ENCODE measurements at places on chromosomes 7 and 10.

DNA sequence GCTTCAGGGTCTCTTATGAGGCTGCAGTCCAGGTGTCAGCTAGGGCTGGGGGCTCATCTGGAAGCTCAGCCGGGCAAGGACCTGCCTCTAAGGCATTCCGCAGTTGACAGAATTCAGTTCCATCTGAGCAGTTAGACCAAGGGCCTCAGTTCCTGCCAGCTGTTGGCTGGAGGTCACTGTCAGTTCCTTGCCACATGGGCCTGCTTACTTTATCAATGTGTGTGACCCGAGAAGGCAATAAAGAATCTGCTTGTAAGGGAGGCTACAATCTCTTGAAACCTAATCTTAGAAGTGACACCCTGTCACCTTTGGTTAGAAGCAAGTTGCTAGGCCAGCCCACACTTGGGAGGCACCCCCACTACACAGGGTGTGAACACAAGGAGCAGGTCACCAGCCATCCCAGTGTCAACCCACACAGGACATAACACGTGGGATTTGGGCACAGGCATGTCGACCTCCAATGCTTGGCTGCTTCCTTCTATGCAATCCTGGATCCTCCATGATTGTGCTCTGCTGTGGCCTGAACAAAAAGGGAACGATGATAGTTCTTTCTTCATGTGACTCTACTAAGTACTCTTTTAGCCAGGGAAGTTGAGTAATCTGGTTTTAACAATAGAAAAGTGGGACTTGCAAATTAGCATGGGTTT, 41.8 kb downstream of the MTURN start:
- DNase-seq: no peak

DNA sequence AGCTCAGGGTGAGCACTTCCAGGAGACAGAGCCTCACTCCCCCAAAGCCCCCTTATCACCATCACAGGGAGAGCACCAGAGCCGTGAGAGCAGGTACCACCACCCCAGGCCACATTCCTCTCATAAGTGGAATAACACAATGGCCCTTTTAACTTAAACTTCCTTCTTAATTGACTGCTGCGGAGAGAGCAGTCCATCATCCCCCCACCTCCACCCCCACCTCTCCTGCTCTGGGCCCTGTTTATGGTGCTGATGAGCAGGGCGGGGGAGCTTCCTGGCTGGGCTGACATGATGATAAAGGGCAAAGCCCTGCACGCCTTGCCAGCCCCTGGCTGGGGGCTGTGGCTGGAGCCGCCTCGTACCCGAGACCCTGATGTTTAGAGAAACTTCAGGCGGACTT, 81.4 kb upstream of the PODXL start:
- no peak for DNase-seq

DNA sequence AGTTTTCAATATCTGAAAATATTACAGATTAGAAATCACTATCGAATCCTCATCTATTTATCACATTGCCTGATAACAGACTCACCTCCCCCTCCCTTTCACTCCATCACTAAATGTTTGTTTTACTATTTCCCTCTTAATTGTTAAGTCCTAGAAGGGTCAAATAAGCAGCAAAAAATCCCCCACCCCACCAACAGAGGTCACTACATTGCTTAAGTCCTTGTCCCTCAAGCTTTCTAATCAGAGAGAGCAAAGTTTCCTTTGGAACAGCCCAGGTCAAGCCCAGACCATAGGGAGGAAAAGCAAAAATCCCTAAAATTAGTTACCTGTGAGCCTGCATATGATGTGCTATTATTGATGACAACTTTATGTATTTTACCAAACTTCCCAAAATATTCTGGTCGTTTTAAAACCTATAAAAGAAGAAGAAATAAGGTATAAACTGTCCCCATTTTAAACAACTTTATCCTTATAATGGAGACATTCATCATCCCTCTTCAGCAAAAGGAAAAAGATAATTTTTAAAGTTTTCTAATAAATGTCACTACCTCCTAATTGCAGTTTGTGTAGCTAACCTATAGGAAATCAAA, 95.0 kb downstream of the CNOT4 start:
- DNase-seq: peak; percentile 74

GRCh38 chr7:131454498-131454897, 101.9 kb downstream of the PODXL start:
- no peak for DNase-seq

GRCh38 chr7:85634951-85635350, 448.1 kb upstream of the SEMA3D start:
- DNase-seq: no peak

DNA sequence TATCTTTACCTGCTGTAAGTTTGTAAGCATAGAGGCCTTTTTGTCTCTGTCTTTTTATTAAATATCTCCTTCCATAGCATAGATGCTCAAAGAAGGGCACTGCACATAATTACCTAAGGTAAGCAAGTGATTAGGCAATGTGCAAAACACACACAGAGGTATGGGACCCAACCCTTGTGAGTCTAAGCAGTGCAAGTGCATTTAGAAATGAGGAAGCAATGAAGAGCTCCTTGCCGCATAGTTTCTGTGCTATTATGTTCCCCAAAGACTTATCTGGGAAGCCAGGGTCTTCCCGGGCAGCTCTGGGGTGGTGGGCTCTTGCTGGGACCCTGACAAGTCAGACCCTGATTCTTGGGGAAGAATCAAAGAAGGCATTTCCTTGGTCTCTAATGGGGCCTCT, 13.5 kb upstream of the MGAM2 start:
- no peak for DNase-seq

GRCh38 chr7:50981743-50982142, 199.0 kb upstream of the GRB10 start:
- DNase-seq: no peak

GRCh38 chr7:5225616-5226290, 35.7 kb downstream of the WIPI2 start:
- peak; percentile 6 for DNase-seq

DNA sequence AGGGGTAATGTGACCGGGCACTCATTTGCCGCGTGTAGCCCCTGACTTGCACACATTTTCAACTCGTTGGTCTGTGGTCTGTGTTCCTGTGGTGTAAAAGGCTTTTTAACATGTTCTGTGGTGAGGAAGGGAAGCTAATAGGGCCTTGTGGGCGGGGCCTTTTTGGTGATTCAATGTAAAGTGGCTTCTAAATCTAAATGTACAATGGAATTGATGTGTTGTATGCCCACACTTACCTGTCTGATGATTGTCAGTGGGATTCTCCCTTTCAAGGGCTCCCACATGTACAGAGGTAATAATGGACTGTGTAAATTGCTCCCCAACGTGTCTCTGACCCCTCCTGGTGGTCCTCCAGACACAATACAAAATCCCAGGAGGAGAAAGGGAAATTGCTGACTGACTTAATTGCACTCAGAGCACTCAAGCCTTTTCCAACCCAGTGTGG, 43.1 kb upstream of the GATAD1 start:
- peak; percentile 54 for DNase-seq

- DNase-seq: no peak
These were observed 7.3 kb upstream of the CCDC6 start for GRCh38 chr10:59913547-59914237.

DNA sequence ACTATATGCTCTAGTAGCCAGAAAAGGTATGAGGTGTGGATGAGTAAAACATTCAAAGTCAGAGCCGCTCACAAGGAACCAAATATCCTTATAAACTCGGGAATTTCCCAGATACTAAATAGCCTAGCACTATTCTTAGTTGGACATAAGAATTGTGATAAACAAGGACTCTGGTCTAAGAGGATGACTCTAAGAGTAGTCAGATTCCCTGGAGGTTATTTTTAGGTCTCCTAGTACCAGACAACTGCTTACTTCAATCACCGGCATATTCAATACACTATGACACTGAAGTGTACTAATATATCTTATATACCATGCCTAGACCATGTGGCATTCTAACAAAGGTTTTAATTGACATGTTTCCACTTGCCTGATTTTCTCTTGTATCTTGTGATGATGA, 56.5 kb downstream of the LMBR1 start:
- no peak for DNase-seq

- DNase-seq: no peak
These were observed 21.8 kb downstream of the PRKCQ start for GRCh38 chr10:6558272-6558671.

GRCh38 chr7:1041551-1042491, 2.5 kb upstream of the GPR146 start:
- no peak for DNase-seq

DNA sequence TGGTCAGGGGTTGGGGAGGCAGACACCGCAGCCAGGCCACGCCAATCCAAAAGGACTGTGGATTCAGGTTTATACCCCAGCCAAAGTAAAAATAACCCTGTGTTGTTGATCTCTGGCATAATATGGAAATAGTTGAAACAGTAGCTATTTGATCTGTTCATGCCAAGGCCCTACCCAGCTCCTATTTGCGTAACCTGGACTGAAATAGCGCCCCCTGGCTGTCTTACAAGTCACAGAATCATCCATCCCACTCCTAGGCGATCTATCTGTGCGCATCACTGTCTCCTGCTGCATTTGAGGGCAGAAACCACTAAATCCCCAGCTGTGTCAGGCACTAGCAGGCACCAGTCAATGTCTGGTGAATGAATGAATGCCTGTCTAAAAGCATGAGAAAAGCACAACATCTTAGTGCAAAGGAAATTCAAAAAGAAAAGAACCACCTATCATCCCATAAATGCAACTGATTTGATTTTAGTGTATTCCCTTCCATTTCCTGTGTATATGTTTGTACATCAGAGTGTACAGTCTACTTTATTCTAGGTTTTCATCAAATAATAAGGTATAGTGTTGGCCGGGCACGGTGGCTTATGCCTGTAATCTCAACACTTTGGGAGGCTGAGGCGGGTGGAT, 160.0 kb downstream of the SLIT1 start:
- peak; percentile 32 for DNase-seq

DNA sequence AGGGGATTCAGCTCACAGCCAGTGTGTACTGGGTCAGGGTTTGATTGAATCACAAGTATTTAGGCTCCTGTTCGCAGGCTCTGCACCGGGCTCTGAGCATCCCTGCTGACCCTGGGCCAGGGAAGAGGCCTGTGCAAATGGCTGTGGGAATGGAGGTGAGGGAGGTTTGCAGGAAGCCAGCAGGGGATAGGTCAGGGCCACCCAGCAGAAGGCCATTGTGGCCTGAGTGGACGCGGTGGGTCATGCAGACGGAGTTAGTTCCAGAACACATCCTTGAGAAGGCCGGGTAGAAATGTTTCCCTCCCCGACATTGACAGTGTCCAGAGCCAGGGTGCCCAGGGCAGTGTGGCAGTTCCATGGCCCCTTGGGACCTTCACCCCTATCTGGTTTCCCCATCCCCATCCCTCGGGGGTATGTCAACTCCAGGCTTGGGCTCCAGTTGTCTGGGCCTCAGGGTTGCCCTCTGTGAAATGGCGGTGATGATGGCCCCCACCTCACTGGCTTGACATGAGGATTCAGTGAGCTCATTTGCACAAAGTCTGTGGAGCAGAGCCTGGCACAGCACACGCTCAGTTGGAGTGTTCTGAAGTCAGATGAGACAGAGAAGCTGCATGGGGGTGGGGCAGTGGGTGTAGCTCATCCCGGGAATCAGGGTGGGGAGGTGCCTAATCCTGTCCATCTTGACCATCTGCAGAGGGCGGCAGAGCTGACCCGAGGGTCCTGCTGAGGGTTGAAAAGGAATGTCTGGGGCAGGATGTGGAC, 107.6 kb downstream of the ADCY1 start:
- no peak for DNase-seq

DNA sequence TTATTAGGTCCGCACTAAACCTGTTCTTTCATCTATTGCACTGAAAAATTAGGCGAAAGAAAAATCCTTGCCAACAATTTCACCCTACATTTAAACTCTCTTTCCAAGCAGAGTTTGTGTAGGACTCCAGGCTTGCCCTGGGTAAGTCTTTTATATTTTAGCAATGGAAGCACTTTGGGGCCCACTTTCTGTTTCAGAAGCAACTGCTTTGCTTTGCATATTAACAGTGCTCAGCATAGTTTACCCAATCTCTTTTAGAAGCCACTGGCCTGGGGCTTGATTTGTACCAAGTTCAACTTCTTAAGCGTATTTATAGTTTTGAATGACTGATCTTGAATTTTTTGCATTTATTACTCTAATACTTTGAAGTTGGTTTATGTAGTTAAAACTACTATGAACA, 78.8 kb upstream of the MDFIC start:
- DNase-seq: no peak

DNA sequence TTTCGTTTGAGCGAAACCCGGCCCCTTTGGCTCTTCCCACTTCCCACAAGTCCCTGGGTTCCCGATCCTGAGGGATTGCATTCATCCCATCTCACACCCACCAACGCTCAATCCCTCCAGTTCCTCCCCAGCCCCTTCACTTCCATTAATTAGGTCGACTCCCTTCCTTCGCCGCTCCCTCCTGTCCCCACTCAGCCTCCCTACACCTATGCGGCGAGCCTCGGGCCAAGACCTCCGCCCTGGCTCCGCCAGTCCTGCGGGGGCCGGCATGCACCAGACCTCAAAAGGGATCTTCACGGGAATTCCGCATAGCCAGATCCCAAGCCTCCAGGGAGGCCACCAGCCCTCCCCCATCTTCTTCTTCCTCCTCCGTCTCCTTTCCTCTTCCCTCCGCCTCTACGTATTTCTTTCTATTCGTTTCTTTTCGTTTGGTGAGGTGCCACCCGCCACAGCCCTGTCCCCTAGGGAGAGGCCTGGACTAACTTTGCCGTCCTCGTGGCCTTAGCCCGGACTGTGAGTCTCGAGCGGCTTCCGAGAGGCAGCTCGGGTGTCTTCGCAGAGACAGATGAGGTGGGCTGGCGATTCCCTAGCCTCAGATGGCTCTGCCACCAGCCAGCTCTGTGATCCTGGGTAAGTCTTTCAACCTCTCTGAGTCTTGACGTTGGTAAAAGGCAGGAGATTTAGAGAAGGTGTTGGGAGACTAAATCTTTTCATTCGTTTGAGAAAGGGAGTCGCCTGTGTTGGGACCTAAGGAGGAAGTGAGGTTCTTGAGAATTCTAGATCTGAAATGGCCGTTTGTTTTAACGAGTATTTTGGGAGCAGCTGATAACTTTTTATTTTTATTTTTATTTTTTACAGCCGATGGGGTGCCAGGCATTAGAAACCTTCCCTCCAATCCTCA, 8.1 kb upstream of the LBX1 start:
- no peak for DNase-seq

DNA sequence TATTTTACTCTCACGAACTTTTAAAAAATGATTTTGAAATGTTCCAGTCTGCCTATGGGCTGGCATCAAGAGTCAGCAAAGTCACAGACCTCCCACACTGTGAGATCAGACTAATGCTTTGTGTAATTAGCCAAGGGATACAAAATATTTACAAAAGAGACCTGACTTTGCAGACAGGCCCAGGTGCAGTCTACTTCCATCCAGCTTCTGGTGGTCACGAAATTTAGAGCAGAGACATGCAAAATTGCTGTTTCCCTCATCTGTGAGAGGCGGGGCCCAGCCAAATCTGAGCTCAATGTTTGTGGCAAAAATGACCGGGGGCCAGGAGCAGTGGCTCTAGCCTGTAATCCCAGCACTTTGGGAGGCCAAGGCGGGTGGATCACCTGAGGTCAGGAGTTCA, 82.5 kb upstream of the PITRM1 start:
- peak; percentile 62 for DNase-seq

- no peak for DNase-seq
These were observed 48.3 kb upstream of the PAX2 start for GRCh38 chr10:100697070-100697469.

DNA sequence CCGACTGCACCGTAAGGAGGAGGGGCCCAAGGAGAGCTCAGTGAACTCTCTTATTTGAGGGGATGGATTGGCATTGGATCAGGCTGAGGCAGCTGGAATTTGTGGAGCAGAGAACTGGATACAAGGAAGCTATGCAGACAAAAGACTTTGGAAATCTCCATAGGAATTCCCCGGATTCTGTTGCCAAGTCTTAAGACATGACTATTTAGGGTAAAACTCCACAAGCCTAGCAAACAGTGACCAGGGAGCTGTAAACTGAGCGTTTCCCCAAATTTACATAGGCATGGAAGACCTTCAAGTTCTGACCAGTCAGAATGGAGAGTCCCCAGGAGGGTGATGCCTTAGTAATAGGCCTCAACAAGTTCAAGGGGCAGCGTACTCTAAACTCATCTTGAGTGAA, 82.5 kb upstream of the PCBD1 start:
- DNase-seq: no peak
